ENCODE measurements at places on chromosomes 12 and 14. TPM values are rescaled to one million over a fixed set of nuclear protein-coding genes. Genes with fewer than 3 reads are reported as not detected.

- no peak for DNase-seq
Observed at GRCh38 chr12:96652870-96653269, 163.5 kb downstream of the CFAP54 start.

GRCh38 chr14:99260587-99261551, 11.1 kb downstream of the BCL11B start:
- DNase-seq: no peak

GRCh38 chr12:93403988-93404803, 26.5 kb downstream of the NUDT4 start:
- DNase-seq: no peak

- no peak for DNase-seq
Observed at GRCh38 chr14:69989622-69990021, 110.4 kb downstream of the SMOC1 start.

SPTB gene
- 213 TPM for polyA plus RNA-seq

DNA sequence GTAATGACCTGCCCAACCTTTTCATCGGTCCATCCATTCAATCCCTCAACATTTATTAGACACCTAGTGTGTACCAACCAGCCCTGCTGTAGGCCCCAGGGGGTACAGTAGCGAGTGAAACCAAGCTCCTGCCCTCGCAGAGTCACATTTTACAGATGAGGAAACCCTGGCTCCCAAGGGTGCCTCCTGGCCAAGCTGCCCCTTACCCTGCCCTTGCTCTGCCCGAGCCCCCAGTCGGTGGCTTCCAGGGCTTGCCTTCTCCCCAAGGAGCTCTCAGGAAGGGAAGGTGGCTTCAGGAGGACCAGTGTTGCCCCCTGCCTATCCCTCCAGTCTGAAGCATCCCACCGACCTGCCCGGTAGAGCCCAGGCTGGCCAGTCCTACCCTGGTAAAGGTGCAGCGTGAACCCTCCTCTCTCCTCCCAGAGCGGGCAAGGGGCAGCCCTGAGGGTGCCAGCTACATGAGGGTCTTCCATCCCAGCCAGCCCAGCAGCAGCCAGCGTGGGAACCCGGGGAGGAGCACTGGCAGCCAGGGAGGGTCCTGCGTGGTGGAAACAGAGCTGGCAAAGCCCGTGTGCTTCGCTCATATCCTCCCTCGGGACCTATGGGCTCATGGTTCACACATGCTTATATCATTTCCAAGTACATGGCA, 670 bp upstream of the BEGAIN start:
- peak; percentile 41 for DNase-seq

DNA sequence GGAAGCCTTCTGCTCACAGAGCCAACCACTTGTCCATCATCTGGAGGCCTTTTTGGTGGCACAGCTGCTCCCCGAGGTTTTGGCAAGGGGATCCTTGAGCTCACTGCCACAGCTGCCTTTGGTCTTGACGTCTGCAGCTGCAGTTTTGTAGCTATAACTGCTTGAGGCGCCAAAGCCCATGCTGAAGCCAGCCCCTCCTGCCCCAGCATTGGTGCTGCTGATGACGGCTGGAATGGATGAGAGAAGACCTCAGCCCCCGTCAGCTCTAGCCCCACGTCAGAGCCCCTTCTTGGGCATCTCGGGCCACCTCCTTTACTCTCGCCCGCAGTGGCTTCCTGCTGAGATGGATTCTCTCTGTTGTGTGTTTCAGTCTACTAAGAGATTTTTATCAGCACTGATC, 12.3 kb upstream of the KRT74 start:
- DNase-seq: no peak

GRCh38 chr14:56808110-56808382, 2.2 kb downstream of the OTX2 start:
- DNase-seq: no peak

GRCh38 chr14:64684091-64684490, 20.1 kb upstream of the PLEKHG3 start:
- peak; percentile 64 for DNase-seq

GRCh38 chr12:101042211-101042610, 167.8 kb downstream of the SLC5A8 start:
- no peak for DNase-seq

All from psoas muscle (tissue), 8 donors.